Activated T-helper 1 cell treated with anti-CD3 and anti-CD28 coated beads, Interleukin-2, amount 50 U/mL, for 16 hours (primary cell): ENCODE measurements at places on chromosomes 2 and 18.

DNA sequence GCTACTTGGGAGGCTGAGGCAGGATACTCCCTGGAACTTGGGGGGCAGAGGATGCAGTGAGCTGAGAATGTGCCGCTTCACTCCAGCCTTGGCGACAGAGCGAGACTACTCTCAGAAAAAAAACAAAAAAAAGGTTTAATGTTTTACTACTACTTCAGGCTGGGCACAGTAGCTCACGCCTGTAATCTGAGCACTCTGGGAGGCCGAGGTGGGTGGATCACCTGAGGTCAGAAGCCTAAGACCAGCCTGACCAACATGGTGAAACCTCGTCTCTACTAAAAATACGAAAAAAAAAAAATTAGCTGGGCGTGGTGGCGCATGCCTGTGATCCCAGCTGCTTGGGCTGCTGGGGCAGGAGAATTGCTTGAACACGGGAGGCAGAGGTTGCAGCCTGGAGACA, 75.7 kb upstream of the ATIC start:
- DNase-seq, result no peak

- no peak for DNase-seq
Observed at GRCh38 chr18:37955201-37955600, 389.6 kb upstream of the CELF4 start.

GRCh38 chr2:102025016-102025501, 33.3 kb downstream of the IL1R2 start:
- no peak for DNase-seq

- no peak for DNase-seq
Observed at GRCh38 chr18:42228581-42228980, 273.5 kb downstream of the PIK3C3 start.

DNA sequence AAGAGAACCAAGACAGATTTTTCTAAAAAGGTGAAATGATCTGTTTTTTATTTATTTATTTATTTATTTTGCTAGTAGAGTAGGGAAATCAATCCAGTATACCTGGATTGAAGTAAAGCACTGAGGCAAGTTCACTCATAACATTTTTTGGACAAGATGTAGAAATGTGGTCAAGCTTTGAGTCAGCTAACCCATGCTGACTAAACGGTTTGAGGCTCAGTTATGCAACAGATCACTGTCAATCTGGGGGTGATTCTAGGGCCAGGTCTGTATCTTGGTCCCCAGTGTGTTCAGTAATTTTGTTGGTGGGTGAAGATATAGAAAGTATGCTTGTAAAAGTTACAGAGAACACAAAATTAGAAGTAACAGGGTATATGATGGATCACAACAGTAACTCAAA, 60.2 kb downstream of the RMDN2 start:
- DNase-seq, result no peak

GRCh38 chr2:155145758-155146229, 447.3 kb downstream of the KCNJ3 start:
- no peak for DNase-seq

- DNase-seq, result no peak
Observed at GRCh38 chr2:36530178-36530982, 67.6 kb downstream of the FEZ2 start.

DNA sequence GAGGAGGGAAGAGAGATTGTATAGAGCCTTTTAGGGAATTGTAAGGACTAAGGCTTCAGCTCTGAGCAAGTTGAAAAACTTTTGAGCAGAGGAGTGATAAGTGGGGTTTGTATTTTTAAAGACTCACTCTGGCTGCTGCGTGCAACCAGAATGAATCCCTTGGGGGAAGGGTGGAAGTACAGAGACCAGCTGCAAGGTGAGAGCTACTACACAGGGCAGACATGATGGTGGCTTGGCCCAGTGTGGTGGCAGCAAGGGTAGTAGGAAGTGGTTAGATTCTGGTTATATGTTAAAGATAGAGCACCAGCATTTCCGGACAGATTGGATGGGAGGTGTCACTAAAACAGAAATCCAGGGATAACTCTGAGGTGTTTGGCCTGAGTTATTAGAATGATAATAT, 10.1 kb upstream of the SESTD1 start:
- DNase-seq, result no peak

DNA sequence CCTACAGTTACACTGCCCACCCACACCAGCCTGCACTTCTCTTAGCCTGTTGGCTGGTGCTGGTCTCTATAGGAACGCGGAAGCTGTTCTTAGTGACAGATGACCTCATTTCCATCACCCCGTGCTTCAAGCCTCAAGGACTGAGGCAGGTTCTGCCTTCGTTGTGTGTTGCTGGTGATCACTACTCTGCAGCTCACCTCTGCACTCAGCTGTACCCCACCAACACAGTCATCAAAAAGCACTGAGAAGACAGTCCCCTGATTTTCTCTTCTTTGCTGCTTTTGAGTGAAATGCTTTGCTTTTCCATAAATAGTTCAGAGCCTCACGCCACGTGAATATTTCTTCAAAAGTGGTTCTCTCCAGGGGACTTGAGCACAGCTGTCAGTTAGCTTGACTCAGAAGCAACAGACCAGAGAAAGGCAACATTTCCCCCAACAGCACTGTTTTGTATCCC, 225.7 kb upstream of the CCDC150 start:
- no peak for DNase-seq
